Thoracic aorta (tissue), 2 donors: ENCODE measurements at places on chromosomes 6 and 20.

GRCh38 chr20:51860111-51860882 lies 58.0 kb upstream of the SALL4 start:
- DNase-seq, result no peak

DNA sequence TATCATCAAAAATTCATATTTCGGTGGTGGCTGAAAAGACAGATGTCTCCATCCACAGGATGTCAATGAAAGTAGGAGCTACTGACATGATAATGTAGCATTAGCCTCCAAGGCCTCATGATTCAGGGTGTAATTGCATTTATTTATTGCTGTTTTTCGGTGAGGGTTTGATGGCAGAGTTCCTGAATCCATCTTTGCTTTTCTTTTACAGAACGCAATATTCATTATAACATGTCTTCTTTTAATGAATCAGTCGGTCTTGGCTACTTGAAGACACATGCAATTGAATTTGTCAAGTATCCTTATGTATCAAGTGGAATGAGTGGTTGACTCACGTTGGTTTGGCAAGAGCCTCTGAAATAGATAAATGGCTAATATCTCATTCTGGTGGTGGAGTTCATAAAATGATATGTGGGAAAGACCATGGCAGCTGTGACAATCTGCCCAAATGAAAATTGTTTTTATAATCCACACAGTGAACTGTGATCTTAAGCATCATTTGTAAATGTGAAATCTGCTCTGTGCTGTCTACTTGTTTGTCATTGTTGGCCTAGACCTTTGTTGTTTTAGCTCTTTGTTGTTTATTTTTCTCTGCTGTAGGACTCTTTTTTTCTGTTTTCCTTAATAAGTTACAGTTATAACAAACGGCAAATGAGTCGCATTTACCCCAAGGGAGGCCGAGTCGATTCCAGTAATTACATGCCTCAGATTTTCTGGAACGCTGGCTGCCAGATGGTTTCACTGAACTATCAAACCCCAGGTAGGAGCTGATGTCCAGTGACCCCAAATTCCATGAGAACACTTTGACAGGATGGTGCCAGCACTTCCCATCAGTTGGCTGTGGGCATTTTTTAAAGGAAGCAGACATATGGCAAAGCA lies 105.7 kb upstream of the LAMP5 start:
- no peak for DNase-seq

GRCh38 chr20:43028470-43028869 lies 161.2 kb downstream of the PTPRT start:
- DNase-seq, result no peak

GRCh38 chr6:148578489-148578814 lies 168.4 kb upstream of the UST start:
- no peak for DNase-seq

- DNase-seq, result no peak
Observed at GRCh38 chr6:44630125-44631028, 242.9 kb downstream of the CDC5L start.

DNA sequence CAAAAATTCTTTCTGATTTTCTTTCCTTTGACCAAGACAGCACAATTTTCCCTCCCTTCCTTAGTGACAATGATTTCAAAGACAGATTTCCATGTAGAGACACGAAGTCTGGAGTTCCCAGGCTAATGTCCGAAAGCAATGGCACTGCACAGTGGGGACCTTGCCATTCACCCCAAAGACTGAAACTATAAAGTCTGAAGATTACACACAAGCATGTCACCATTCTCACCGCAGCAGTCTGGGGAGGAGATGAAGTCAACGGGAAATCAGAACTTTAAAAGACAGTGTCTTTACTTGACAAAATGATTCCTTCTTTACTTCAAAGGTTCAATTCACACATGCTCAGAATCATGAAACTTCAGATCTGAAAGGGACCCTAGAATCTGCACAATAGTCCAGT lies 8.3 kb downstream of the B4GALT5 start:
- DNase-seq, result no peak

DNA sequence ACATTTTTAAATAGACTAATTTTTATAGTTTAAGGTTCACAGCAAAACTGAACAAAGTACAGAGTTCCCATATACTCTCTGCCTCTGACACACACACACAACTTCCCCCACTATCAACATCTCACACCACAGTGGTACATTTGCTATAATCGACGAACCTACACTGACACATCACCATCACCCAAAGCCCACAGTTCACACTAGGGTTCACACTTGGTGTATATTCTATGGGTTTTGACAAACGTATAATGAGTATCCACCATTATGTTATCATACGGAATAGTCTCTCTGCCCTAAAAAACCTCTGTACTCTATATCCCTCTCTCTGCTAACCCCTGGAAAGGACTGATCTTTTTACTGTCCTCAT lies 15.6 kb downstream of the TMEM30A start:
- DNase-seq, result no peak
